ENCODE measurements at places on chromosomes 11 and 22. TPM values are rescaled to one million over a fixed set of nuclear protein-coding genes. Genes with fewer than 3 reads are reported as not detected.
A peak's percentile ranks its signal among the peaks of the same experiment; 100 is the strongest.

DNA sequence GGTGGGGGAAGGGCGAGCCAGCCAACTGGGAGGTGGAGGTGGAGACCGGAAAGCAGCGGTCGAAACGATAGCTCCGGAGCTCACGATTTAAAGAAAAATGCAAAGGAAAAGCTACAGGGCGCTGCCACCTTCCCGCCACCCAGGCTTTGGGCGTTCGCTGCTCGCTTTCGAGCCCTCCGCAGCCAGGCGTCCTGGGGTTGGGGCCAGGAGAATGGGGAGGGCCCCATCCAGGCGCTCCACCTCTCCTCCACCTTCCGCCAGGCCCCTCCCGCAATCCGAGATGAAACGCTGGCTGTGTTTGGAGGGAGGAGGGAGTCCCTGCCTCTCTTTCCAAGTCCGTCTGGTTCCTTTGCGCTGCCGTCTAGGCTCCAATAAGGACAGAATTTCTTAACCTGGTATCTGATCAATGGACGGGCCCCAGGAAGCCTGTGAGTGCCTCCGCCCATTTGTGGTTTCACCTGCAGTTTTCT is 483 bp upstream of the ABTB2 start:
- DNase-seq = peak; percentile 24

DNA sequence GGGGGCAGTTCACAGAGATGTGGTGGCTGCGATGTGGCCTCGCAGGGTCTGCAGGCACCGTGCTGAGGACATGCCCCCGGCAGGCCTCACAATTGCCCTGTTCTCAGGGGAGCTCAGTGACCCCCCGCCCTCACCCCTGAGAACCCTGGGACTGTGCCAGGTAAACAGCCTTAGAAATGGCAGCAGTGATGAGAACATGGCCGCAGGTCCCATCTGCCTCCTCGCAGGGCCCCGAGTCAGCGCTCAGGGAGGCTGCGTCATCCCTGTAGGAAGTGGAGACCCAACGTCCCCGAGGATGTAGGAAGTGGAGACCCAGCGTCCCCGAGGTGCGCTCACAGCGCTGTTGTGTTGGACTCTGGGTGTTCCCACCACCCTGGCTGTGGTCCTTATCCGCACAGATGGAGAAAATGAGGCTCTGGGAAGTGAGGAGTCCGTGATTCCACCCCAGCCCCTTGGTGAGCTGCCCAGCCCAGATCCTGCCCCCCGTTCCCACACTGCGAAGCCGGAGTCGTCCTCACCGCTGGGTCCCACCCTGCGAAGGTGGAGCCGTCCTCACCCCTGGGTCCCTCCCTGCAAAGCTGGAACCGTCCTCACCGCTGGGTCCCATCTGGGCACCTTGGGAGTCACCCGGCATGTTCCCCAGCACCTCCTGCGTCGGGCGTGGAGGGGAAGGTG is 1086.8 kb downstream of the BRD1 start:
- no peak for DNase-seq

DNA sequence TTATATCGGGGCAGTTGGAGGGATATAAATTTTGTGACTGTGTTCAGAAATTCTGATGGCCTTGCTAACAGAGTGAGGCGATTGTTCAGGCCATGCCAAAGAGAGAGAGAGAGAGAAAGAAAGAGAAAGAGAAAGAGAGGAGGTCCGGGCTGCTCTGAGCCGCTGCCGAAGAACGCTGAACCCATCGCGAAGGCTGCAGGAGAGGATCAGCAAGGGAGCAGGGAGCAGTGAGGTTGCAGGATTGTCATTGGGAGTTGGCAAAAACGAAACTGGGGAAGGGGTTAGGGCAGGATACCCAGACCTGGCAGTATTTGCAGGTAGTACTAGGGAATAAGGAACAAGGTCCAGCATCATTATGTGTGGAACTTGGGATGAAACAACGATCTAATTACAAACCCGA is 537.1 kb downstream of the INSC start:
- DNase-seq = no peak

GRCh38 chr11:124831897-124832296 is 31.7 kb upstream of the MSANTD2 start:
- DNase-seq = no peak

DNA sequence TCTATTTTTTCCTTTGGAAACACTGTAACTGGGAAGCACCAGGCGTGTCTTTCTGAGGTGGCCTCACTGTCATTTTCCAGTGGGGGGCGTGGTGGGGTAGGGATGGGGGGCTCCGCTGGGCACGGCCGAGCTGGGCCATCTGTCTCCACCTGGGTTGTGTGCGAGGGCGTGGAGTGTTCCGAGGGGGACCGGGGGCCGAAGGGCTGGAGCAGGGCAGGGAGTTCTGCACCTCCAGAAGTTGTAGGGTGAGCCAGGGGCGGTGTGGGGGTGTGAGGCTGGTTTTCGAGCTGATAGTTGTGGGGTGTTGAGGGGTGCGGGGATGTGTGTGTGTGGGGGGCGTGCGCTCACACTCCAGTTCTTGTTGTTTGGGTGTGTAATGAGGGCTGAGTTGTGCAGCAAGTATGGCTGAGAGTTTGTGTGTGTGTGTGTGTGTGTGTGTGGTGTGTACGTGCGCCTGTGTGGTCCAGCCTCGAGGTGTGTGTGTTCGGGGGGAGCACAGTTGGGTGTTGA is 10.8 kb downstream of the YPEL4 start:
- DNase-seq = no peak

- DNase-seq = peak; percentile 23
These were observed 5.5 kb downstream of the YDJC start for GRCh38 chr22:21624120-21624879.

- peak; percentile 97 for DNase-seq
These were observed 279.7 kb downstream of the SWAP70 start for GRCh38 chr11:9943386-9944110.

GRCh38 chr22:42964994-42965699 is 49.8 kb downstream of the PACSIN2 start:
- DNase-seq = peak; percentile 45

- peak; percentile 60 for DNase-seq
These were observed 12.9 kb downstream of the TSPAN32 start for GRCh38 chr11:2314525-2315394.

- DNase-seq = no peak
These were observed 1.6 kb downstream of the YIF1A start for GRCh38 chr11:66287211-66287888.

DNA sequence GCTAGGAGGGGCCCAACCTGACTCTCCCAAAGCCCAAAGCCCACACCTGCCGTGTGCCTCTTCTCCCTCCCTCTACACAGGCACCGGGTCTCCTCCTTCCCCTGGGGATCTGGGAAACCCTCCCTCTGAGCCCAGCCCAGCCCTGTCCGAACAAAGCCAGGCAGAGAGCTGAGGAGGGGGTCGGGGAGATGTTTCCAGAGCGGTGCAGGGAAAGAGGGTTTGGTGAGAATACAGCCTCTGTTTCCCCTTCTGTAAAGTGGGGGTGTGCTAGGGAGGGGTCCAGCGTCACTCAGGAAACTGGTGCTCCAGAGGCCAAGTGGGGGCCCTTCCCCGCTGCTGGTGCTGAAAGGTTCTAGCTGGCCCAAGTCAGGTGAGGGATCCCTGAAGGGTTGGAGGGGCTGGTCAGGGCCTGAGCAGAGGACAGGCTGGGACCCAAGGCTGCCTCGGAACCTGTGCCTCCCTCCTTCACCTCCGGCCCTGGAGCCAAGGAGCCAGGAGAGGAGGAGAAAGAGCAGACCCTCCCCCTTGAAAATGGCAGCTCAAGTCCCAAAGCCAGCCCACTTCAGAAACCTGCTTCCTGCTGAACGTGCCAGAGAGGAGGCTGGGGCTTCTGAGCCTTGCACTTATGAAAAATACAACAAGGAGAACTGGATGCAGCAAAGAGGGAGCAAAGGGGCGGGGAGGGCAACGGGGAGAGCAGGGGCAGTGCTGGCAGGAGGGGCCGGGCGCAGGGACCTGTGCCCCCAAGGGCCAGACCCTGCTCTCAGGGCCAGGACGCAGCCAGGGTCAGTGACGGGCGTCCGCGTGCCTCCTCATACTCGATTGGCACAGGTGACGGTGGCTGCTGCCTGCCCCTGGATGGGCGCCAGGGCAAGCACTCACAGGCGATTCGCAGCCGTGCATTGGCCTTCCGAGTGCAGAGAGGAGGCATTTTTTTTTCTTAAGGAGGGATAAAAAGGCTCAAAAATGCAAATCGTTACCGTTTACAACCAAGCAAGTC is 43.2 kb downstream of the MACROD1 start:
- DNase-seq = no peak

GRCh38 chr22:40203572-40203971 is 25.8 kb downstream of the TNRC6B start:
- DNase-seq = peak; percentile 38

DNA sequence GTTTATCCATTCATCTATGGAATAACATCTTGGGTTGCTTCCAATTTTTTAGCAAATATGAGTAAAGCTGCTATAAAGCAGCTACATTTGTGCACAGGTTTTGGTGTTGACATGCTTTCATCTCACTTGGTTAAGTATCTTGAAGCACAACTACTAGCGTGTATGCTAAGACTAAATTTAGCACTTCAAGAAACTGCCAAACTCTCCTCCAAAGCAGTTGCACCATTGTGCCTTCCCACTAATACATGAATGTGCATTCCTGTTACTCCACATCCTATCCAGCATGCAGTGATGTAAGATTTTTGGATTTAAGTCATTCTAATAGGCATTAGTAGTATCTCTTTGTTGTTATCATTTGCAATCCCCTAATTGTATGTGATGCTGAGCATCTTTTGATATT is 230.7 kb downstream of the KCNA4 start:
- DNase-seq = no peak

- DNase-seq = no peak
These were observed 56.1 kb downstream of the KIAA1671 start for GRCh38 chr22:25008666-25009065.

- DNase-seq = no peak
These were observed 1289.6 kb downstream of the TBC1D22A start for GRCh38 chr22:48051796-48052620.

DNA sequence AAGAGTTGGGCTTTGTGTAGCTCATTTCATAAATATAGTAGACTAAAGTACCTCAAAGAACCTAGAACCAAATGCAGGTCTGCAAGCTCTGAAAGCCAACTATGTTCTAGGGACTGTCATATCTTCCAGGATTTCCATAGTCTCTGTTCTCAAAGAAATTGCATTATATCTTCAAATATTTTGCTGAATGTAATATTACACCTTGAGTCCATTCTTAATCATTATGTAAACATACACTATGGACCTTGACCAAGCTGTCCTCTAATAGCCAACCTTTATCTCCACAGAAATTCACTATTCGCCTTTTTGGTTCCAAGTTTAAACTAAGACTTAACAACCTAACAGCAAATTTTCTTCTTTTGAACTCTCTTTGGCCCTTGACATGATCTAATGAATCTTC is 678.7 kb upstream of the ARHGAP42 start:
- no peak for DNase-seq

Gene FZD4
- 10.3 TPM for total RNA-seq

Gene ANKK1
- not detected for total RNA-seq

Gene KLHL35
- total RNA-seq = 1.4 TPM

Gene MAFF
- total RNA-seq = 24.2 TPM

Gene PNPLA3
- total RNA-seq = 3.3 TPM

Gene IL17REL
- not detected for total RNA-seq

Gene C11orf91
- not detected for total RNA-seq

Gene PRG3
- total RNA-seq = not detected

Gene KCNK4
- total RNA-seq = not detected

Gene OR51B4
- not detected for total RNA-seq

Gene OR51I1
- total RNA-seq = not detected
